Neuronal stem cell (in vitro differentiated cells): ENCODE measurements at places on chromosomes 7 and 10.

- no peaks in the 10 kb centered on the region for H3K4me1 ChIP-seq
- H3K27ac ChIP-seq: no peak overlapping the region
- no peaks in the 10 kb centered on the region for H3K27me3 ChIP-seq
Observed at GRCh38 chr7:133520248-133520647, 267.4 kb downstream of the EXOC4 start.

- no peaks in the 10 kb centered on the region for H3K4me1 ChIP-seq
- no peaks in the 10 kb centered on the region for H3K27me3 ChIP-seq
- DNase-seq: no peak
- H3K4me3 ChIP-seq: no peak overlapping the region
Observed at GRCh38 chr7:142436601-142437000, 178.7 kb upstream of the PRSS58 start.

- H3K4me3 ChIP-seq: no peak overlapping the region
- H3K4me1 ChIP-seq: no peaks in the 10 kb centered on the region
- H3K27ac ChIP-seq: no peak overlapping the region
- no peak for DNase-seq
Observed at GRCh38 chr7:1360521-1360971, 98.7 kb downstream of the MICALL2 start.

- H3K4me3 ChIP-seq: no peak overlapping the region
- no peaks in the 10 kb centered on the region for H3K4me1 ChIP-seq
- no peak overlapping the region for H3K27ac ChIP-seq
- no peaks in the 10 kb centered on the region for H3K36me3 ChIP-seq
- DNase-seq: no peak
Observed at GRCh38 chr10:61815496-61815895, 86.0 kb upstream of the ARID5B start.

DNA sequence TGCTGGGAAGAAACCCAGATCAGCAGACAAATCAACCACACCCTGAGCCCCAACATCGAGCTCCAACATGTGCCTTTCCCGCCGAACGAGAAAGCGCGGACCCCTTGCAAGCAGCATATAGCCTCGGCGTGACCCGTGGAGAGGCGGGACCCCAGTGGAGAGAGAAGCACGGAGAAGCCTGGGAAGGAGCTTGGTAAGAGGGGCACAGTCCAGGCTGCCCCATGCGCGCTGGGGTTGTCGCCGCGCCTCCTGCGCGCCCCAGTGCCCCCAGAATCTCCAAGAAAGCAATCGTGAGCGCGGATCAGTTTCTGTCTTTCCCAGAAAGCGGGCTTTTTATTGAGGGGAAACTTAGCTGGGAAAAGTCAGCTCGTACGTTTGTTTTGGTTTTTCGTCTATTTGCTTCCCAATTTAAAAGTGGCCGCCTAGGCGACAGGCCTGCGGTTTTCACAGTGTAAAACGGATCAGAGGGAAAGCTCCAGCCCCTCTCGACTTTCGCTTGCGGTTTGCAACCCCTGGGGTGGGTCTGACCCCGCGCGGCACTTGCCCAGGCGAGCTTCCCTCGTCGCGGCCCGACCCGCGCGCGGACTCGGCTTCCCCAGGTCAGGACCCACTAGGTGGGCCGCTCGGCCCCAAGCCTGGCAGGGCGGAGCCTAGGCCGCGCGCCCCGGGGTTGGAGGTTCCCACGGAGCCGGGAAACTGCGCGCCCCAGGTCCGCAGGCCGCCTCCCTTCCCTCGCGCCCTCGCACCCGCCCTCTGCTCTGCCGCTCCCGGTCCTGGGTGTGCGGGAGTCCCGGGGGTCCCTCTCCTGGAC lies 31.1 kb downstream of the SKIDA1 start:
- DNase-seq: no peak
- H3K36me3 ChIP-seq: no peaks in the 10 kb centered on the region
- H3K27ac ChIP-seq: no peak overlapping the region
- peak overlapping the region; percentile 97 for H3K4me3 ChIP-seq

- no peak overlapping the region for H3K4me3 ChIP-seq
- H3K27me3 ChIP-seq: no peaks in the 10 kb centered on the region
- H3K36me3 ChIP-seq: no peaks in the 10 kb centered on the region
- no peak for DNase-seq
Observed at GRCh38 chr10:110773693-110774068, 98.0 kb upstream of the PDCD4 start.

- no peak for DNase-seq
- peaks cover 31% of the 10 kb centered on the region for H3K27me3 ChIP-seq
- H3K4me1 ChIP-seq: peaks cover 8% of the 10 kb centered on the region
- no peaks in the 10 kb centered on the region for H3K36me3 ChIP-seq
Observed at GRCh38 chr7:26860361-26860760, 4.0 kb downstream of the SKAP2 start.

GRCh38 chr10:88707429-88708155 lies 1.5 kb downstream of the LIPK start:
- no peaks in the 10 kb centered on the region for H3K4me1 ChIP-seq
- no peaks in the 10 kb centered on the region for H3K36me3 ChIP-seq
- DNase-seq: no peak
- no peak overlapping the region for H3K4me3 ChIP-seq
- no peaks in the 10 kb centered on the region for H3K27me3 ChIP-seq
- no peak overlapping the region for H3K27ac ChIP-seq

DNA sequence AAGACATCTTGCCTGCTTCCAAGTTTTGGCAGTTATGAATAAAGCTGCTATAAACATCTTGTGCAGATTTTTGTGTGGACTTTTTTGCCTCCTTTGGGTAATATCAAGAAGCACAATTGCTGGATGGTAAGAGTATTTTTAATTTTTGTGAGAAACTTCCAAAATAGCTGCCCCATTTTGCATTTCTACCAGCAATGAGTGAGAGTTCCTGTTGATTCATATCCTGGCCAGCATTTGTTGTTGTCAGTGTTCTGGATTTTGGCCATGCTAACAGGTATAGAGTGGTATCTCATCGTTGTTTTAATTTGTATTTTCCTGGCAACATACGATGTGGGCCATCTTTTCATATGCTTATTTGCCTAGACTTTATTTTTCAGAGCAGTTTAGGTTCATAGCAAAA lies 53.9 kb downstream of the BTAF1 start:
- no peak for DNase-seq
- no peak overlapping the region for H3K27ac ChIP-seq
- peaks cover 8% of the 10 kb centered on the region for H3K36me3 ChIP-seq
- no peaks in the 10 kb centered on the region for H3K27me3 ChIP-seq
- no peak overlapping the region for H3K4me3 ChIP-seq

- H3K4me3 ChIP-seq: no peak overlapping the region
- no peak overlapping the region for H3K27ac ChIP-seq
- DNase-seq: no peak
- no peaks in the 10 kb centered on the region for H3K36me3 ChIP-seq
Observed at GRCh38 chr10:34746094-34746493, 69.0 kb downstream of the PARD3 start.

DNA sequence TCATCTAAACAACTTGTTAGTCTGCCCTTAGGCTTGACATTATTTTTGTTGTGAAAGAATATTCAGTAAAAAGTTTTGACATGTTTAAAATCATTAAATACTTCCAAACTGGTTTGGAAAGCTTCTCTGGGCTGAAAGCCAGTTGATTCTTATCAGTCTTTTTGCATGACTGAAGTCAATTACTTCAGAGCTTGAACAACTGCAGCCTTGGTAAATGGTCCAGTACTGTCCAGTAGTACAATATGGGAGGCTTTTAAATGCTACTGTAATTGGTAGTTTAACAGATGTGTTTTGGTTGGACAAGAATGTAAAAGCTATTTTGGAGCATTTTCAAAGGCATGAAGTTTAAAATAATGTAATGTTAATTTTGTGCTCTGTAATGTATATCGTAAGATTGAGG lies 103.4 kb downstream of the SDK1 start:
- H3K27me3 ChIP-seq: no peaks in the 10 kb centered on the region
- no peaks in the 10 kb centered on the region for H3K36me3 ChIP-seq
- no peak overlapping the region for H3K4me3 ChIP-seq
- H3K4me1 ChIP-seq: no peaks in the 10 kb centered on the region
- no peak for DNase-seq

DNA sequence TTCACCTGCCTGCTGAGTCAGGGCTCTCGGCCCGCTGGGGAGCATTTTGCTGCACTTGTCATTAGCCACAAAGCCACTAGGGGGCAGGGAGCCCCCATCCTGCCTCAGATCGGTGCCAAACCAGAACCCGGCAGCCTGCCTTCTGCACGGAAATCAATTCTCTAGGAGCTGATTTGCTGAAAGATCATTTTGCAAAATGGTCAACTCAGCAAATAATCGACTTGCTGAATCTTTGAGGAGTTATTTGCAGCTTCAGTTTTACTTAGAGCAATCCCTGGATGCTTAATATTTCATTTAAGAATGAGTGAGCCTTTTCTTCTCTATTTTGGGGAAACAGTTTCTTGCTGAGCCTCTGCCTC lies 1.7 kb upstream of the GIMAP8 start:
- H3K36me3 ChIP-seq: no peaks in the 10 kb centered on the region
- peaks cover 4% of the 10 kb centered on the region for H3K4me1 ChIP-seq
- no peak overlapping the region for H3K4me3 ChIP-seq
- no peaks in the 10 kb centered on the region for H3K27me3 ChIP-seq
- H3K27ac ChIP-seq: no peak overlapping the region
- DNase-seq: peak; percentile 54

DNA sequence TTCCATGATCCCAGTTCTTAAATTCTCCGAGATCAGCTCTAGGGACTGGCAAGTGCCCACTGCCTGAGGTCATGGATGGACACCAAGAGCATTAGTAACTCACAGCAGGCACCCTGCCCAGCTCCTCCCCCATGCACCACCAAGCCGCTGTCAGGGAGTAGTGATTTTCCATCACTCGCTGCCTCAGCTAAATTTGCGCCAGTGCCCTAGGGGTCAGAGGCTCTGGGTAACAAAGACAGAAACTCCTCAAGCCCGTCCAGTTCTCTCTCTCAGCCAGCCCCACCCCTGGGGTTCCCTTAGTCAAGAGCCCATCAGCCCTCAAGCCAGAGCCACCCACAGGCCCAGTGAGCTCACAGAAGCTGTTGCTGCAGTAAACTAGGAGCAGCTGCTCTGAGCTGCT lies 30.0 kb downstream of the PAX2 start:
- H3K27me3 ChIP-seq: peaks cover 2% of the 10 kb centered on the region
- H3K4me1 ChIP-seq: peaks cover 4% of the 10 kb centered on the region
- H3K4me3 ChIP-seq: no peak overlapping the region
- H3K36me3 ChIP-seq: no peaks in the 10 kb centered on the region
- DNase-seq: no peak

DNA sequence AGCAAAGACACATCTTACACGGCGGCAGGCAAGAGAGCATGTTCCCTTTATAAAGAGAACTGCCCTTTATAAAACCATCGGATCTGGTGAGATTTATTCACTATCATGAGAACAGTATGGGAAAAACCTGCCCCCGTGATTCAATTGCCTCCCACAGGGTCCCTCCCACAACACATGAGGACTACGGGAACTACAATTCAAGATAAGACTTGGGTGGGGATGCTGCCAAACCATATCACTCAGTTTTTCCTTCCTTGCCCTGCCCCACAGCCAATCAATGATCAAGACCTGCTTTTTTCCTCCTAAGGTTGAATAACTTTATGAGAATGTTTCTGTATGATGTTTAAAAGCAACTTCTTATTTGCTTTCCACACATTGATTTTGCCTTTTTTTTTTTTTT lies 3.1 kb upstream of the PTPRE start:
- H3K4me1 ChIP-seq: peaks cover 3% of the 10 kb centered on the region
- H3K27ac ChIP-seq: no peak overlapping the region
- no peak overlapping the region for H3K4me3 ChIP-seq
- DNase-seq: no peak
- H3K27me3 ChIP-seq: peaks cover 5% of the 10 kb centered on the region

DNA sequence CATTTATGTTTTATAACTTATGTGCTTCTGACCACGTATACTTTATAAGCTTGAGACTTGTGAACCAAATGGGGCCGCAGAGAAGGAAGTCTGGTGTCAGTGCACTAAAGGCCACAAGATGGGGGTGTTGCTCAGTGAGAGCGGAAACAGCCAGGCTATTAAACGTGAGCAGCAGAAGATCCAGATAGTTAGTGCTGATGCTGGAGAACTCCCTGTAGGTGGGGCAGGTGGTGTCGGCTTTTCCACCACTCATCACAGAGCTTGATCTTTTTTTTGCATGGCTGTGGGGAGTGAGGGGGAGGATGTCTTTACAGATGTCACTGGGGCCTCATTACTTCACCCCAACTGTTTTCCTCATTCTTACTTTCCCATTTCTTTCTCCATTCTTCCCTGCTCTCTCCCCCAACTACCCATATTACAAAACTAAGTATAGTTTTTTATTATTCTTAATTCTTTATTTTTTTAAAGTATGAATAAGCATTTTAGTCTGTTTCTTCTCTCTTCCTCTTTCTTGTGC lies 34.7 kb downstream of the ACADSB start:
- no peak overlapping the region for H3K4me3 ChIP-seq
- DNase-seq: peak; percentile 64
- H3K27me3 ChIP-seq: no peaks in the 10 kb centered on the region
- H3K27ac ChIP-seq: no peak overlapping the region

DNA sequence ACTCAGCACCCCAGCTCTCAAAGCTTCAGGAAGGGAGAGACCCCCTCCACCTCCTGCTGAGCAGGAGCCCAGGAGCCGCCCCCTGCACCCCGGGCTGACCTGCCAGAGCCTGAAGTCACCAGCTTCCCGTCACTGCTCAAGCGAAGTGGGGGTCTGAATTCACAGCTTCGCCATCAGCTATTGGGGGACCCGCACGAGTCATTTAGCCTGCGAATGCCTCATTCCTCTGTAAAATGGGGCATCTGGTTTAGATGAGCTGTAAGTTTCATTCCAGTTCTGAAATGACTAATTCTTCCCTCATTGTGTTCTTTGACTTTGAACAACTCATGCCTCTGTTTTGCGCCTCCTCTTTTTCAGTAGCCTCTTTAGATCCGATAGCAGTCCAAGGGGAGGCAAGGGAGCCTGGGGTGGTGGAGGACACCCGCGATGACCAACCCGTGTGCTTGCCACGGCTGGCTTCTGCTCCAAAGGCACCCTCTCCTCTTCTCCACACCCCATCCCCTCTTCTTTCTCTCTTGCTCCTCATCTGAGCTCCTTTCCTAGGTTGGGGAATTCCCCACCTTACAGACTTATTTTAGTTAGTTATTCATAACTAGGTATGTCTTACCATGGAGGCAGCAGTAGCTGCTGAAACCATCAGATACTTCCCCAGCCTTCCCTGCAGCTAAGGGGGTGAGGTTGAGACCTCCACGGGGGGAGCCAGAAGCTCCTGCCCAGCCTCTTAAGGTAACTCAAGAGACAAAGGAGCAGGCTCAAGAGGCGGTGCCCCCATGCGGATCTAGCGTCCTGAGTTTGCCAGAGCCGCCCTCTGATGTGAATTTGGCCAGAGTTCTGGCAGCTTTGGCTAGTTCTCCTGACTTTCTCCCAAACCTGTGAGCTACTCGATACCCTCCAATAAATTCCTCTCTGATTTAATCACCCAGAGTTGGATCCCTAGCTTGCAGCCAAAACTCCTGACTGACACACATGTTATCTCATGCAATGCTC lies 47.7 kb downstream of the RBM17 start:
- no peaks in the 10 kb centered on the region for H3K4me1 ChIP-seq
- no peak overlapping the region for H3K4me3 ChIP-seq
- no peak overlapping the region for H3K27ac ChIP-seq
- no peaks in the 10 kb centered on the region for H3K36me3 ChIP-seq
- H3K27me3 ChIP-seq: no peaks in the 10 kb centered on the region
- no peak for DNase-seq

- no peak for DNase-seq
- H3K4me1 ChIP-seq: no peaks in the 10 kb centered on the region
- H3K27ac ChIP-seq: no peak overlapping the region
- H3K36me3 ChIP-seq: no peaks in the 10 kb centered on the region
- no peak overlapping the region for H3K4me3 ChIP-seq
- no peaks in the 10 kb centered on the region for H3K27me3 ChIP-seq
Observed at GRCh38 chr10:6802759-6803426, 222.8 kb upstream of the PRKCQ start.

GRCh38 chr7:64628721-64629120 lies 37.2 kb upstream of the ZNF107 start:
- H3K4me3 ChIP-seq: peak overlapping the region; percentile 11
- no peak for DNase-seq
- no peaks in the 10 kb centered on the region for H3K4me1 ChIP-seq
- H3K36me3 ChIP-seq: no peaks in the 10 kb centered on the region
- H3K27ac ChIP-seq: no peak overlapping the region
- H3K27me3 ChIP-seq: no peaks in the 10 kb centered on the region
